ENCODE measurements at places on chromosomes 3 and 15.

DNA sequence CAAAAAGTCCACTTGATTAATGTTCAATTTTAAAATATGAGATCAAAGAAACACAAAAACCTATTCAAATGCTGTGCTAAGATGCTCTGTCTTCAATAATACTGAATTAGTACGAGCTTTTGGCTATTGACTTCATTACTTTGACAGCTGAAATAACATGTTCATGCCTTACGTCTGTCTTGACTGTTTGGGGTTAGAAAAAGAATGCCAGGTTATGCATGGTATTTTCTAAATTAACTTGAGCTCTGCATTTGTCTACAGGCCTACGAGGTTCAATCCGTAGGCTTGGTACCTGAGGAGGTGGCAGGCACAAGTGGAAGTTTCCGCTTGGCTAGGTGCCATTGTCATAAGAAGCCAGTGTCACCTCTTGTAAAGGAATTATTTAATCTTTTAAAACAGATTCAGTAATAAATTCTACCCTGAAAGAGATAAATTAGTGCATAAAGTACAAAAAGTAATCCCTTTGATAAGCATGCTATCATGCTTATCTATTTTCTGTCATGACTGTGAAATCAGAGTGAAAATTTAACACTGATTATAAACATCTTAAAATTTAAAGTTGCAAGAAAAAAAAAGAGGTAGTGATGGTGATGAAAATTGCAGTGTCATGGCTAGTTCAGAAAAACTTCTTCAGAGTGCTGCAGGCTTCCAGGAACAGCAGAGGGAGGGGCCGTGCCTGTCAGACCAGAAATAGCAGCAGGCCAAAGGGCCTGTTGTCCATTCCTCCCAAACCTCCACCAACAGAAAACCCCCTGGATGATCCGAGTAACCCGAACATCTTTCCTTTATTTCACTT, 115.7 kb downstream of the ARRDC4 start:
- no peak for DNase-seq

DNA sequence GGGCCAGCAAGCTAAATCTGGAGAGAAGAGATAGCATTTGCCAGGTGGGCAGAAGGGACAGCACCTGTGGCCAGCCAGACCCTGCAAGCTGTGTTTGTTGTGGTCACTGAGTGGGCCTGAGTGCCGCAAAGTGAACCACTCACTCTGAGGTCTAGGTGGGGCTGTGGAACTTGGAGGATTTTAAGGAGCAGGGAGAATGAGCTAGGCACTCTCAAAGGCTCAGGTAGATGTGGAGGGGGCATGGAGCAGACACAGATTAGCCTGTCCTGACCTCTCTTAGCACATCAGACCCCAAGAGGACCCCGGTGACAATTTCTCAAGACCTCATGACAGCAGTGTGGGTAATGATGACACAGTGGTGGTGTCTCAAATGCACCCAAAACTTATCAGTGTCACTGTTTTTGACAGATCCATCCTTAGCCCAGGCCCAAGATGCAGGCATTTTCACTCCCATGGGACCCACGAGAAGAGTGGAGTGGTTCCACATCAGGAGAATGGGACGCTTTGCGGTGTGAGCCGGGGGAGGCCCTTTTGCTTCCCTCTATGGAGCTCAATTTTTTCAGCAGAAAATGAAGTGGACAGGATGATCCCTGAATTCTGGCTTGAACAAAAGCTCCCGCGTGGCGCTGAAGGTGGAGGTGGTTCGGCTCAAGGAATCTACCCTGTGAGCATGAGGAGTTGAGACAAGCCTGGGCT, 43.8 kb upstream of the TLE3 start:
- DNase-seq = no peak

DNA sequence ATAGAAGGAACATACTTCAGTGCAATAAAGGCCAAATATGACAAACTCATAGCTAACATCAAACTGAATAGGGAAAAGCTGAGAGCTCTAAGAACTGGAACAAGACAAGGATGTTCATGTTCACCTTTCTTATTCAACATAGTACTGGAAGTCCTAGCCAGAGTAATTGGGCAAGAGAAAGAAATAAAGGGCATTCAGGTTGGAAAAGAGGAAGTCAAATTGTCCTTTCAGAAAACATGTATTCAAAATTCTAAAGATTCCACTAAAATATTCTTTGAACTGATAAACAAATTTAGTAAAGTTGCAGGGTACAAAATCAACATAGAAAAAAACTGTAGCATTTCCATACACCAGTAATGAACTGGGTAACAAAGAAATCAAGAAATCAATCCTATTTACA, 12.2 kb upstream of the ZNF197 start:
- no peak for DNase-seq

GRCh38 chr3:163773136-163773535, 1305.2 kb downstream of the SI start:
- DNase-seq = no peak

DNA sequence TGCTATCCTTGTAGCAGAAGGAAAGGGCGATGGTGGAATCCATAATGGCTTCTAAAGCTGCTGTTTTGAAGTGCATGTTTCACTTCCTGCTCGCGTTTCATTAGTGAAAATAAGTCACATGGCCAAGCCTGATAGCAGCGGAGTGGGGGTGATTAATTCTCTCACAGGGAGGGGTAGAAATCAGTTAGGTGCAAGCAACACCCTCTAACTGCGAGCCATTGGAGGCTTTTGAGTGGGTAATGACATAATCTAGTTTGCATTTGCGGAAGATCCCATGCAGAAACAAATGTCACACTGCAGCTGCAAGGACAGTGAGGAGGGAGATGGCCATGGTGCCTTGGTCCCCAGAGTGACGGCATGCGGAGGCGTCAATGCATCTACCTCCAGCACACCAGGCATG, 41.1 kb downstream of the CACNA2D3 start:
- no peak for DNase-seq

GRCh38 chr3:169477790-169478189, 185.7 kb downstream of the MECOM start:
- DNase-seq = no peak

DNA sequence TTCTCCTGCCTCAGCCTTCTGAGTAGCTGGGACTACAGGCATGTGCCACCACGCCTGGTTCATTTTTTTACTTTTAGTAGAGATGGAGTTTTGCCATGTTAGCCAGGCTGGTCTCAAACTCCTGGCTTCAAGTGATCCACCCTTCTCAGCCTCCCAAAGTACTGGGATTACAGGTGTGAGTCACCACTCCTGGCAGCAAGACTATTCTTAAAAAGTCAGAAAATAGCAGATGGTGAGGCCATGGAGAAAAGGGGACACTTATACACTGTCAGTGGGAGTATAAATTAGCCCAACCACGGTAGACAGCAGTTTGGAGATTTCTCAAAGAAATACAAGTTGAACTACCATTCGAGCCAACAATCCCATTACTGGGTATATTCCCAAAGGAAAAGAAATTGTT, 603.3 kb upstream of the TBL1XR1 start:
- DNase-seq = no peak
